ENCODE measurements at places on chromosomes 2 and 18.
A peak's percentile ranks its signal among the peaks of the same experiment; 100 is the strongest.

GRCh38 chr2:180291060-180291459 lies 284.0 kb upstream of the CWC22 start:
- no peak for DNase-seq

GRCh38 chr18:27845897-27846296 lies 331.0 kb downstream of the CDH2 start:
- no peak for DNase-seq

GRCh38 chr2:3139906-3140305 lies 237.7 kb downstream of the EIPR1 start:
- DNase-seq = no peak

DNA sequence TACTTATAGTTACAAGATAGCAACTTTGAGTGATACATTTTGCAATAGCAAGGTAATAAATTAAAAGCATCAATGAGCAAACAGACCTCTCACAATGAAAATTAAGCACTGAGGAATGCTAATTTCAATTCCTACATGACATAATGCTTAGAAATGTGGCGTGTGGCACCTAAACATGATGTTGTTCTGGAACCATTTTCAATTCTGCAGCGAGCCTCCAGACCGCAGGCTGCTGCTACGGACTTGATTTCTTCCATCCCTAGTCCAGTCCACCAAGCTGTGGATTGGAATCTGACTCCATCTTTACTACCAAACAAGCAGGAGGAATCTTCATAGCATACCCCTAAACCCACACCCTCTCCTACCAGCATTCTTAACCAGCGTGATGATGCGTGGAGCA lies 58.7 kb upstream of the ZNF397 start:
- no peak for DNase-seq

DNA sequence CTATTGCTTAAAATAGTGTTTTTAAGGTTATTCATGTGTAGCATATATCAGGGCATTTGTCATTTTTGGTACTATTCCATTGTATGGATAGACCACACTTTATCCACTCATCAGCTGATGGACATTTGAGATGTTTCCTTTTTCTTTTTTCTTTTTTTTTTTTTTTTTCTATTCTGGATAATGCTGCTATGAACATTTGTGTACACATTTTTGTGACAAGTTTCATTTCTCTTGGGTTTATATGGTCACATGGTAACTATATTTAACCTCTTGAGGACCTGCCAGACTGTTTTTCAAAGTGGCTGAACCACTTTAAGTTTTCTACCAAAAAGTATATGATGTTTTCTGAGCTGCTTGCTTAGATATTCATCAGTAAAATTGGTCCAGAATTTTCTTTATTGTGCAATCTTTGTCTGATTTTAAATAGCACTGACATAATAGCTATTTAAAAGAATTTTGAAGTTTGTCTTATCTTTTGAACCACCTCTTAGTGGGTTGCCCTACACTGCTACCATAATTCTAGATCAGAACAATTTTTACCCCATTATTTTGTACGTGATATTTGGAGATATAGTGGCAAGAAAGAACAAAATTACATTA lies 219.4 kb upstream of the SIX3 start:
- DNase-seq = no peak

GRCh38 chr18:32299484-32299883 lies 109.6 kb downstream of the MEP1B start:
- no peak for DNase-seq

DNA sequence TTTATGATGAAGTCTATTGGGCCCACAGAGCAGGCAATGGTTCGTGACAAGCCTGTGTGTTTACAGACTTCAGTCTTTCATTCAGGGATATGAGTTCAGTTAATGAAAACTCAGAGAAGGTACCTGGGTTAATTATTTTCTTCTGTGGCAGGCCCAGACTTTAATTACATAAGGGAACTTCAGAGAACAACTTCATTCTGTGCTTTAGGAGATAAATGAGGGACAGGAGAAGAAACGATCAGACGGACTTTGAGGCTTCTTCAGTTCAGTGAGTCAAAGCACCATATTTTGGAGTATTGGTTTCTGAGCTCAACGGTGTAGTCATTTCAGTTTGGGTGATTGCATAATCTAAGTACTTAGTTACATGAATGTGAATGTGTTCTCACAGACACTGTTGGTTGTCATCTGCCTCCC lies 203.0 kb upstream of the KCNJ3 start:
- DNase-seq = no peak

GRCh38 chr18:50928551-50928950 lies 39.3 kb upstream of the ELAC1 start:
- no peak for DNase-seq

DNA sequence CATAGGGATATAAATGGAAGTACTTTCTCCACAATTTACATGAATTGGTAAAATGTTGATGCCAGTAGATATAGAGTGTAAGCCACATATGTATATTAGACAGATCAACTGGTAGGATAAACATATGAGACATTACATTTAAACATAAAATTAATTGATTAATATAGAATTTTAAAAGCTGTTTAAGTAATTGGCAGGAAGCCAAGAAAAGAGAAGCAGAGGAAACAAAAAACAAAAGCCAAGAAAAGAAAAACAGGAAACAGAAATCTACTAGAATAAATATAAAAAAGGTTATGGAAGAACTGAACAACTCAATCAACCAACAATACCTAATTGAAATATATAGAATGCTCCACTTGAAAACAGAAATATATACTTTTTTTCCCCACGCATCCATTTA lies 920.1 kb upstream of the TMEFF2 start:
- no peak for DNase-seq

- DNase-seq = peak; percentile 57
Measured at GRCh38 chr2:156322051-156322685, 10.4 kb downstream of the NR4A2 start.

GRCh38 chr18:13290856-13291271 lies 72.3 kb downstream of the LDLRAD4 start:
- DNase-seq = no peak

DNA sequence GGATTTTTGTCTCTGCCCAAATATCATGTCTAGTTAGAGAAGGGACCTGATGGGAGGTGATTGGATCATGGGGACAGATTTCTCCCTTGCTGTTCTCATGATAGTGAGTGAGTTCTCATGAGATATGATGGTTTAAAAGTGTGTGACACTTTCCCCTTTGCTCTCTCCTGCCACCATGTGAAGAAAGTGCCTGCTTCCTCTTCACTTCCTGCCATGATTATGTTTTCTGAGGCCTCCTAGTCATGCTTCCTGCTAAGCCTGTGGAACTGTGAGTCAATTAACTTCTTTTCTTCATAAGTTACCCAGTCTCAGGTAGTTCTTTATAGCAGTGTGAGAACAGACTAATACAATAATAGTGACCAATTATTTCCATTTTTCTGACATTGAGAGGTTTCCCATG lies 167.3 kb upstream of the CYRIA start:
- no peak for DNase-seq

DNA sequence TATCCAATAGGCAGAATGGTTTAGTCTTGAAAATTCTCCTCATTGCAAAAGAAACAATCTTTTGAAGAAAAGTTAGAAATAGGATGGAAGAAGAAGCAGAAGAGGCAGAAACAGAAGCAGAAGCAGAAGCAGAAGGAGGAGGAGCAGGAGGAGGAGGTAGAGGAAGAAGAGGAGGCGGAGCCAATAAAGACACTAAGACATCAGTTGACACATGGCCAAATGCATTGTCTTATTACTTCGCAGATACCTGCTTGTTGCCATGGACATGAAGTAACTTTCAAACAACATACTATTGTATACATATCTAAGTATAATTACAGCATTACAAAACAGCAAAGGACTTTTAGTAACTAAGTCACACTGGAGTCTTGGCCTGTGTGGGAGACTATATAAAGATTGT lies 606.3 kb downstream of the METTL4 start:
- DNase-seq = no peak

- no peak for DNase-seq
Measured at GRCh38 chr2:74668087-74668486, 14.0 kb downstream of the SEMA4F start.

DNA sequence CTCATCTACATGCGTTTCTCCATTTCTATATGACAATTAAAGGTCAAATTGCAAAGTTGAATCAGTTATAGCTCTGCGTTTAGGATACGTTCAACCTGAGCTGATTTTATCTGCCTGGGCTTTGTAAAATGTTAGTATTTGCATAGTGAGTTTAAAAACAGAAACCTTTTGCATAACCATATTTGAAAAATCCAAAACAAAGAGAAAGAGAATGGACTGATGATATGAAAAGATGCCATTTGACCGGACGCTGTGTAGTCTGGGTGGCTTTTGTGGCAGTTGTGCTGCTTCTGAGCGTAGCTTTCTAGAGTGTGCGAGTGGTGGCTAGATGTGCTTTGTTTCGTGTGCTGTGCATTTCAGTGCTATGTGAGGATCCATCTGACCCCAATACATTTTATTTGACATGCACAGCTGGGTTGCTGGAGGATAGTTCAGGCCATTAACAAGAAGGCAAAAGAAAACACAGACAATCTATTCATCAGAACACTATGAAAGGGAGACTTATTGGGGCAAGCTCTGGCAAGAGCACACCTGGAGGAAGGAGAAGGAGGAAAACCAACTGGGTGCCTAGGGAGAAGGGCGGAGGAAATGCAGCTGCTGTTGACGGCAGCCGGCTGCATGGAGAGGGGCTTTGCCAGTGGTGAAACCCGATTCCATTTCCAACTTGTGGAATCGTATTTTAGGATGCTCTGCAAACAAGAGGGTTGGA lies 126.8 kb downstream of the ACOXL start:
- no peak for DNase-seq

- DNase-seq = no peak
Measured at GRCh38 chr2:210901326-210901725, 344.9 kb downstream of the CPS1 start.

GRCh38 chr2:120940726-120941256 lies 205.1 kb downstream of the GLI2 start:
- DNase-seq = no peak

DNA sequence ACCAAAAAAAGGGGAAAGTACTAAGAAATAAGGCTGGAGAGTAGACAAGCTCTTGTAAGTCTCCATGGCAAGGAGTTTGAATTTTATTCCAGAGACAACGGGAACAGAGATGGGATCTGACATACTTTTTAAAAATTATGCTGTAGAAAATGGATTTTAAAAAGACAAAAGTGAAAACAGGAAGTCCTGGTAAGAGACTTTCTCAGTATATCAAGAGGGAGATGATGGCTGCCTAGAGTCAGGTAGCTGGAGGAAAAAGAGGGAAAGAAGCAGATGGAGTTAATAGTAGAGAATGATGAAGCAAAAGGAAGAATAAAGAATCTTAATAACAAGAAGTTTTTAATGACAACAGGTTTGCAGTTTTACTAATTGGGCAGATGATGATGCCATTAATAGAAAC lies 168.1 kb downstream of the SRBD1 start:
- DNase-seq = no peak

- no peak for DNase-seq
Measured at GRCh38 chr2:25879133-25879730, 945 bp upstream of the ASXL2 start.

GRCh38 chr2:177535958-177536504 lies 143.5 kb downstream of the AGPS start:
- DNase-seq = no peak

- DNase-seq = no peak
Measured at GRCh38 chr2:31434911-31435310, 20.4 kb upstream of the XDH start.

DNA sequence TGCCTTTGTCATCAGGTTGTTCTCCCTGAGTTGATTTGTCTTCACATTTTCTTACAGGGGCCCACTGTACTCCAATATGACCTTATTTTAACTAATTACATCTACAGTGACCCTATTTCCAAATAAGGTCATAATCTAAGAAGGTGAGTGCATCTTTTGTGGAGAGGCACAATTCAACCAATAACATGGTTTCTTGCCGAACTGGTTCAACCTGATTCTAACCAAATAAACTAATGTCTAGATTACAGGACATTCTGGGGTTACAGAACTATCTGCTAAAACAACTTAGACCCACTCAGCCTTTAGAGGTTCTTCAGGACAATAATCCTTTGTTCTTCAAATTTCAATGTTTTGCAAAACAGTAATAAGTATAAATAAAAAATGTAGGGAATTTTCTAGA lies 496.5 kb upstream of the SOX11 start:
- DNase-seq = no peak

DNA sequence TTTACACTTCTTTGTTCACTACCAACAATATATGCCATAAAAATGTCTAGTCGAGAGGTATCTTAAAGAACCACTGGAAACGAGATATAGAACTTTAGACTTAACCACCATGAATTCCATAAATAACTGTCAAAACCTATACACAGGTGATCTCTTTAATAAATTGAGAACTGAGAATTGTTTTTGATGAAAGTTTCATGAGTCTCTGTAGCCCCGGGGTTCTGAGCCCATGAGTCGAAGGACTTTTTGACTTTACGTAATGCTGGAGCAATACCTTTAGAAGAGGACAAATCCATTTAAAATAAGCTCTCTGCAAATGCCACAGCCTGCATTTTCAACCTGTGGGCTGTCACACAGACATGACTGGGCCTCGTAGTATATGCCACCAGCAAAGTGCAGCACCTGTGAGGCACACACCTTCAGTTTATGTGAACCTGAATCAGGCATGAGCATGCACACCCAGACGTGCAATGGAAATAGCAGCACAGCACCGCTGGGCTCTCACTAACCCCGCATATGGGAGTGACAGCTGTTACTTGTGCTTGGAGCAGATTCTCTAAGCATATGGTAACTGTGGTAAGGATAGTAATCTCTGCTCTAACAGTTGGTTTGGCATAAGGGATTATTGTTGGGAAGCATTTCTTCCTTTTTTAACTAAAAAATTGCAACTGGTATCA lies 383.2 kb downstream of the SOCS6 start:
- no peak for DNase-seq

DNA sequence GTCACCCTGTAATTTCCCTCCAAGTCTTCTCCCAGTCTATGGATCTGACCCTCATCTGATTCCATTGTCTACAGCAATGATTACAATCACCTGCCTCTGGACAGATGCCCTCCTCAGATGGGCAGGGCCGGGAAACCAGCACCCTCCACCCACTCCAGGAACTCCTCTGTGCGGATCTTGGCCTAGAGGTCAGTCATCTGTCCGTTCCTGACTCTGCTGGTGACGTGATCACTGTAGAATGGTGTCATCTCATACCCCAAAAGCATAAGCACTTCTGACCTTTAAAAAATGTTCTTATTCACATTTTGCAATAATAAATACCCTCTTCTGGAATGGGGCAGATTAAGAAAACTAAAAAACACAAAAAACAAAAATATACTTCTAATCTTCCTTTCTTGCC lies 29.5 kb upstream of the BZW1 start:
- DNase-seq = no peak

DNA sequence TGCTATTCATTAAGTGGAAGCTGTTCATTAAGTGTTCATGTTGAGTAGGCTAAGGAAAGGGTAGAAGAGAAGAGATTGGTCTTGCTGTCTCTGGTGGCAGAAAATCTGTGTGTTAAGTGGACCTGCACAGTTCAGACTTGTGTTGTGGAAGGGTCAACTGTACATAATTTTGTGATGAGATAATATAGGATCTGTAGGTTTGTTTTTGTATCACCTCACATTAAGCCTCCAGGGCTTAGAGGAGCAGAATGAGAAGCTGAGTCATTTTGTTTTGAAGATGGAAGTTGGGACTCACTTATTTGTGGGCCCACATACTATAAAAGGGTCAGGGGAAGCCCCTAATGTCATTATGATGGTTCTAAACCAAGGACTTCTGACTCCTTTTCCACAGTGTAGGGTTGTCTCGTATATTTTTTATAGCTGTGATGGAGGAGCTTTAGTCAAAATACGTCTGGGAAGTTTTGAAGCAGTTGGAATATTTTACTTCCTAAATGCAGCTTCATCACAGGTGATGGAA lies 18.2 kb downstream of the PMS1 start:
- no peak for DNase-seq

- DNase-seq = no peak
Measured at GRCh38 chr2:133734716-133735495, 166.6 kb upstream of the NCKAP5 start.

All from activated naive CD8-positive, alpha-beta T cell treated with anti-CD3 and anti-CD28 coated beads for 36 hours (primary cell).